ENCODE measurements at places on chromosomes 5 and 9. TPM values are rescaled to one million over a fixed set of nuclear protein-coding genes. Genes with fewer than 3 reads are reported as not detected.

FCN2 gene
- not detected for total RNA-seq

PCDHA9 gene
- total RNA-seq = not detected

SPINK13 gene
- total RNA-seq = not detected

MEGF10 gene
- not detected for total RNA-seq

CA9 gene
- not detected for total RNA-seq

CCL27 gene
- total RNA-seq = not detected

SMIM32 gene
- not detected for total RNA-seq

PCDHA12 gene
- not detected for total RNA-seq

PCDHB3 gene
- total RNA-seq = not detected

ARHGEF37 gene
- not detected for total RNA-seq

C5orf46 gene
- total RNA-seq = not detected

GNA14 gene
- not detected for total RNA-seq

FGF1 gene
- not detected for total RNA-seq

GRCh38 chr5:116696366-116696765 lies 121.7 kb upstream of the SEMA6A start:
- no peak for DNase-seq

DNA sequence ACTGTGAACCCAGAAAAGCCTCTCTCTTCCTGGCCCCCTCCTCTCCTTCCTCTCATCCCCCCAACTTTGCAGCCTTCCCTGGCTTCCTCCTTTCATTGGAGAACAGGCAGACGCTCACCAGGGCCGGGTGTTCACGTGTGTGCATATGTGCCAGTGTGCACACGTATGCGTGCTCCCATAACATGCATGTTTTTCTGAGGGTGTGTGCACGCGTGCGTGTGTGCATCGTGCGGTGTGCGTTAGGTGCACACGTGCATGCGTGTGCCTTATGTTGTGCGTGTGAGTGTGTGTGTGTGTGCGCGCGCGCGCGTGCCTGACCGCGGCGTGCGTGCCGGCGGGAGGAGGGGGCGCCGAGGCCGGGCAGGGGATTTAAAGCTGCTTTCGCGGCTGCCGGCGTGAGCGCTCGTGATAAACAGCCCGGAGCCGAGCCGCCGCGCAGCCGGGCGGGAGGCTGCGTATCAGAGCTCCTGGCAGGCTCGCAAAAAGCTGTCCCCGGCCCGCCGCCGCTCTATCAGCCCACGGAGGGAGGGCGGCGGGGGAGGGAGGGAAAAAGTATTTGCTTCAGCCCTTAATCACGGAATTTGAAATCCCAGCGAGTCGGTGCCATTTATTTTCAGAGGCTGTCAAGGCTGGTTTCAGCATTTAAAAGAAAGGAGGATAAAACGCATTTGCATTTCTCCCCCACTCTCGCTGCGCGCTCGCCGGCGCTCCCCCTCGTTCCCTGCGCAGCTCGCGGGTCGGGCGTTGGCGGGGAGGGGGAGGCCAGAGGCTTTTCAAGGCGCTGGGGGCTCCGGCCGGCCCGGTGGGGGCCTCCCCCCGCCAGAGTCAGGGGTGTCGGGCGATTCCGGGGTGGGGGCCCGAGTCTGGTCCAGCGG lies 183.9 kb downstream of the C9orf50 start:
- DNase-seq = peak; percentile 71

- DNase-seq = no peak
Observed at GRCh38 chr5:108212775-108213346, 169.0 kb downstream of the FBXL17 start.

DNA sequence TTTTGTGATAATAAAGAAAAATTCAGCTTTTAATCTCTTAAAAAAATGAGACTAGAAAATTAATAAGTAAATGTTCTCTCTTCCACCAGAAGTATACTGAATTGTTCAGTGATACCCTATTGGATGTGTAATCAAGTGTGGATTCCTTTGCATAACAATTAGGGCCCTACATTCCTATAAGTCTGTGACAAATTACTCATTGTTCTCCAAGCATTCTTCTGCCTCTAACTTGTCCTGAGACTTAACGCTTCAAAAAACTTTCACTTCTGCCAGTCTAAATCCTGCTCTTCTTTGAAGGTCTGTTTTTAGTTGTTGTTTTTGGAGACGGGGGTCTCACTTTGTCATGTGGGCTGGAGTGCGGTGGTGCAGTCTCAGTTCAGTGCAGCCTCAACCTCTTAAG lies 9.2 kb upstream of the DDX46 start:
- no peak for DNase-seq

GRCh38 chr9:113876993-113877368 lies 872 bp downstream of the ZNF618 start:
- DNase-seq = no peak

- no peak for DNase-seq
Observed at GRCh38 chr5:104412649-104413240, 850.2 kb upstream of the NUDT12 start.

GRCh38 chr5:150082374-150082773 lies 4.0 kb downstream of the CSF1R start:
- no peak for DNase-seq

GRCh38 chr9:125743682-125744428 lies 3.3 kb upstream of the PBX3 start:
- DNase-seq = no peak

DNA sequence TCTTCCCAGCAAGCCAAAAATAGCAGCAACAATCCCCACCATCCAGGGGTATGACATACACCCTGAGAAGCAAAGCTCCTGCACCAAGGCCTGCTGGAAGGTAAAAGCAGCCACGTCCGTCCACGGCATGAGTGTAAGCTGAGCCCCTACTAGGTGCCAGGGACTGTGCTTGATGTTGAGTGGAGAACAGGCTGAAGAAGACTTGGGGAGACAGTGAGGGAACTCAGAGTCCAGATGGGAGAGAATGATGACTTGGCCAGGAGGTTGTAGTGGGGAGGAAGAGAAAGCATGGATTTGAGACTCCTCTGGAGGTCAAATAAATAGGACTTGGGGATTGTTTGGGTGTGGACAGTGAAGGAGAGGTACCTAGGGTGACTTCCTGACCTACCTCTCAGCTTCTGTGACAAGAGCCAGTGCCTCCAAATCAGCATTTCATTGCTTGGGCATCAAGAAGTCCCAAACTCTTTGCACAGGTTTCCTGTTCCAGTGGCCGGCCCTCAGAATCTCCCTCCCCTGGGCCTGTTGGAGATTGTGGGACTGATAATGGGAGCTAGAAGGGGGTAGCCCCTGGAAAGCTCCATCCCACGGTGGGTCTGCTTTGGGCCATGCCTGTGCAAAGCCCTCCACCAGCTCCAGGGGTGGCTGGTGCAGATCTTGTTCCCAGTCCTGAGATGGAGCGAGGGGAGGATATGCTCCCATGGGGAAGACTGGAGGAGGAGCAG lies 58.3 kb upstream of the ADAMTS2 start:
- DNase-seq = no peak

- no peak for DNase-seq
Observed at GRCh38 chr9:132572921-132573320, 9.5 kb upstream of the BARHL1 start.

- no peak for DNase-seq
Observed at GRCh38 chr5:150700246-150700593, 642 bp downstream of the RBM22 start.

DNA sequence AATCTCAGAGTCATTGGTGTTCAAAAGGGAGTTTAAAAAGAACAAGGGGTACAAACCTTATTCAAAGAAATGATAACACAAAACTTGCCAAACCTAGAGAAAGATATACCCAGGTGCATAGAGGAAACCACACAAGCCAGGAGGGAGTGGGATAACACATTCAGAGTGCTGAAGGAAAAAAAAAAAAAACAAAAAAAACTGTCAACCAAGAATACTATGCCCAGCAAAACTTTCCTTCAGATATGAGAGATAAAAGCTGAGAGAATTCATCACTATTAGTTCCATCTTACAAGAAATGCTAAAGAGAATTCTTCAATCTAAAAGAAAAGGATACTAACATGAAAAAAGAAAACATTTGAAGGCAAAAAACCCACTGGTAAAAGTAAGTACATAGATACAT lies 11.5 kb upstream of the TESK1 start:
- no peak for DNase-seq

- no peak for DNase-seq
Observed at GRCh38 chr9:129078691-129079503, 2.0 kb upstream of the DOLPP1 start.

GRCh38 chr5:154757814-154758406 lies 2.7 kb downstream of the LARP1 start:
- no peak for DNase-seq

DNA sequence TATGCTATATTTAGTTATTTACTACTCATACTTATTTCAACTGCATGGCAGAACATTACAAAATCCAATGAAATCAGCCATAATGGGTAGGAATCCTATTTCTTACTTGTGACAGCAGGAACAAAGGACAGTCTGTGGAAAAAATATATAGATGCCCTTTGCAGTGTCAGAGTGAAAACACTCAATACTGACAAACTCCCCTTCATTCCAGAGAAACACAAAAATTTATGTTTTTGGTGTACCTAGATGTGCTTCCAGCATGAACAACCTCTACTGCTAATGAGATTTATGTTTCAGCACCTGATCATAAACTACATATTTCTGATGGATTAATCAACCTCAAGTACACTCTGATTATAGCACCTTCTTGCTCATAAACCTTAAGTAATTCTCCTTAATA lies 132.4 kb downstream of the CDH10 start:
- DNase-seq = no peak

- no peak for DNase-seq
Observed at GRCh38 chr9:108150736-108151586, 661.4 kb upstream of the KLF4 start.

- DNase-seq = no peak
Observed at GRCh38 chr5:178198706-178199105, 5.6 kb upstream of the HNRNPAB start.

GRCh38 chr5:5141625-5142525 lies 1.7 kb downstream of the ADAMTS16 start:
- DNase-seq = no peak
